ENCODE measurements at places on chromosomes 13 and 19.

DNA sequence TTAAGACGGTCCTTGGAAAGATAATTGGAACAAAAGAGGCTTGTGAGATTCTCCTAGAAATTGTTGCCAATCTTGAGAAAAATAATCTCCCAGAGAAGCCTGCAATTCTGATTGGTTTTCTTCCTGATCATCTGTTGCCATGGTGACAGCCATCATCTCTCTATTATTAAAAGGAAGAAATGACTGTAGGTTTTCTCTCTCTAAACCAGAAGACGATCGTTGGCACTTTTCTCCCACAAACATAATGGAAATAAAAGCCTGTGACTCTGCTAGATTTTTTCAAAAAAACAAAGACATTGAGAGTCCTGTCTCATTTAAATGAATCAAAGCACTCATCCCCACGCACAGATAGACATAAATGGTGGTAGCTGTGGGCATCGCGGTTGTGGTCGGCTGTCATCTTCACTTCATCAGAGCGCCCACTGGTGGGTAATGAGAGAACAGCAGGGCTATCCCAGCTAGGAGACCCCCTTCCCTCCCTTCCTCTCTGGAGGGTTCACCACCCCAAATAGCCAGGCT, 21.7 kb upstream of the CALM3 start:
- DNase-seq: no peak

GRCh38 chr19:46574533-46574932, 26.6 kb upstream of the CALM3 start:
- no peak for DNase-seq

DNA sequence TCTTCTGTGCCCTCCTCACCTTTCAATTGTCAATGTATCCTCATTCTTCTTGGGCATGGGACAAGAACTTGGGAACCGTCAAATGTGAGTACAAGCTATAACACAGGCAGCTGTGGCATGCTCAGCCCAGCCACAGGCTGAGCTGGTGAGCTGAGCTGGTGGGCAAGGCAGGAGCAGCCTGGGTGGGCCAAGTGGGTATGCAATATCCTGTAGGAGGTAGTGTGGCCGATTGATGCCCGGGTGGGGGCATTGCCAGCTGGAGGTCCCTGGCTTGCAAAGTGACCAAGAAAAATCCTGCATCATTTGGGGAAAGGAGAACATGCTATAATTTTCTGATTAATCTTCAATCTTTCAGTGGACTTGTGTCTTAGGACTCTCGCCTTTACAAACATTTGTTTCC, 507.2 kb upstream of the SLC10A2 start:
- DNase-seq: no peak

GRCh38 chr13:101218484-101218883, 197.8 kb downstream of the NALCN start:
- DNase-seq: no peak

GRCh38 chr19:4144666-4145249, 8.7 kb upstream of the CREB3L3 start:
- DNase-seq: no peak

DNA sequence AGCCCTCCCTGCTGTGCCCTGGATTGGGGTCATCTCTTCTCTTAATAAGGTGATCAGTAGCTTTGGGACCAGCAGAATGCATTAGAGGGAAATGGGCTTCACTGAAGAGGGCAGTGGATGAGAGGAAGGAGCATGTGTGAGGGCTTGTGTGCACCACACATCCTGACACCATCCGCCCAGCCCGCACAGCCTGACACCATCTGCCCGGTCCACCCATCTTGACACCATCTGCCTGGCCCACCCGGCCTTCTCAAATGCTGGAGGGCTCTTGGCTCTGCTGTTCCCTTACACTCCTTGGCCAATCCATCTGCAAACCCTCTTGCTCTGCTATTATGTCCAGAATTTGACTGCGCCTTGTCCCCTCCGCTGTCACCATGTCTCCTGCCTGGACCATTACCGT, 41.8 kb downstream of the BICRA start:
- DNase-seq: no peak

DNA sequence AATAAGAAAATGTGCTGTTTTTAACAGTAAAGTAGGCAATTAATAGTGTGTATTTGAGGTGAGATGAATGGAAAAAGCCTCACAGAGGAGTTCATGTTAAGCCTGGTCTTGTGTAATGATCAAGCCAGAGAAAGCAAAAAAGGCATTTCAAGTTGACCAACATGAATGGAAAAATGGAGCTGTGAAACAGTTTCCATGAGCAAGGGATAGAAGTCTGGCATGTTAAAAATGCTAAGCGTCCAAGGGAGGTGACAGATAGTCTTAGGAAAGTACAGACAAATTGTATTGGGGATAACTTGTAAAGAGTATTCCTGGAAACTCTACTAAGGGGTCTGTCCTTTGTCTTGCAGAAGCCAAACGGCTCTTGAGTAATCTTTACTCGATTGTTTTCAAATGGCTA, 506.8 kb upstream of the ATXN8OS start:
- DNase-seq: no peak

- DNase-seq: no peak
These were observed 698 bp downstream of the KANK2 start for GRCh38 chr19:11196406-11197287.

- DNase-seq: no peak
These were observed 17.3 kb downstream of the DHRS12 start for GRCh38 chr13:51786425-51787265.

DNA sequence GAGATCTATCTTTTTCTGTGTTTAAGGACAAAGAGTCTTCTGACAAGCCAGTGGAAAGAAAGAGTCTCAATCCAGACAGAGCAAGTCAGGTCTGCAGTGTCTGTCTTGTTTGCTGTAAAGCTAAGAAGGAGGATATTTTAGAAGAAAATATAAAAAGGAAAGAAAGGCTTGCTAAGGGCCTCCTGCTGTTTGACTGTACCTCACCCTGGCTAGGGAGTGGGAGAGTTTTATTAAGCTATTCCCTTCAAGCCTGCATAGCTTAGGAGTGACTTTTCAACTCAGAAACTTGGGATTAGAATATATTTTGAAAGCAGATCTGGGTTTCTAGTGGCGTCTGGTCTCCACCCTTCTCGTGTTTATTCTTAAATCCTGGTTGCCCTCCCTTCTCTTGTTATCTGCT, 460.0 kb downstream of the COG6 start:
- DNase-seq: no peak

DNA sequence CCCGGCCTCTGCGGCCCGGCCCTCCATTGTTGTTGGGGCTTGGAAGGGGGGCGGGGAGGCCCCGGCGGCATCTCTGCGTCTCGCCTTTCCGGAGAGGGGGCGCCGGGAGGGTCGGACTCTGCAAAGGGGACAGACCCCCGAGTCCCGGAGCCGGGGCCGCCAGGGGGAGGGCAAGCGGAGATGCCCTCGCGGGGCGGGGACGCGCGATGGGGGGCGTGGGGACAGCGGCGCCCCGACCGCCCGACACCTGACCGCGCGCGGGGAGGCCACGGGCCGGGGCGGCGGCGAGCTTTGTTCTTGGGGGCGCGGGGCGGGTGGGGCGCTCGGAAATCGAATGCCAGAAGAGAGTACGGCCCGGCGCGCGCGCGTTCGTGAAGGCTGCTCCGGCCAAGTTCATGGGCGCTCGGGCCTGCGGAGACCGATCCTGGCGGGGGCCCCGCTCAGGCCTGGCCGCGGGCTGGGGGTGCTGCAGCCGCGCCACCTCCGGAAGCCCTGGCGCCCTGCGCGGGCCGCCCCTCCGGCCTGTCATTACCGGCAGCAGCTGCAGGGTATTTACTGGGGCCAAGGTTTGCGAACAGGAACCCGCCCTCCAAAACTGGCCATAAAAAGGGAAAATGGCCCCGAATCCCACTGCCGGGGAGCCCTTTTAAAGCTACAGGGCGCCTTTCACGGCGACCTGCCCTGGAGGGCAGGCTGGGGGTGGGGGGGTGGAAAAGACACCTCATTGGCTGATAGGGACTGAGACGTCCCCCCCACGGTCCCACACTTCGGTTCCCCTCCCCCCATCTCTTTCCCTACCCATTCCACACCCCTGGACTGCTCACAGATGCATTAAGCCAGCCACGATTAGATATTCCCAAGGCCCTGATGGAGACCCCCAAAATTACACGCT, 11.1 kb upstream of the NANOS3 start:
- no peak for DNase-seq

DNA sequence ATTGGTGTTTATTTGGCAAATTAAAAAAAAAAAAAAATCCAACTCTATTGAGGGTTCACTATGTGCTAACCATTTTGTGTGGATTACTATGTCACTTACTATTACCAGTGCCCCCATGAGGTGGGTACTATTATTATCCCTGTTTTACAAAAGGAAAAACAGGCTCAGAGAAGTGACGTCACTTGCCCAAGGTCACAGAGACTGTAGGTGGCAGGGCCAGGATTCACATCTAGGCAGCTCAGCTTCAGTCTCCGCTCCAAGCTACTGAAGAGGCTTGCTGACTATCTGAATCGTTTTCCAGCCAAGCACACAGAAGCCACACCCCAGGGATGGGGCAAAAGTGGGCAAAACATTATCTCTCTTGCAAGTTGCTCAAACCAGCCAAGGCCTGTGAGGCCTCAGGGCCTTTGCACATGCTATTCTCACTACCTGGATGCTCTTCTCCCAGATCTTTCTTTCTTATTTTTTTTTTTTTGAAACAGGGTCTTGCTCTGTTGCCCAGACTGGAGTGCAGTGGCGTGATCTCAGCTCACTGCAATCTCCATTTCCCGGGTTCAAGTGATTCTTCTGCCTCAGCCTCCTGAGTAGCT, 4.8 kb upstream of the ANGPTL8 start:
- DNase-seq: peak; percentile 75

DNA sequence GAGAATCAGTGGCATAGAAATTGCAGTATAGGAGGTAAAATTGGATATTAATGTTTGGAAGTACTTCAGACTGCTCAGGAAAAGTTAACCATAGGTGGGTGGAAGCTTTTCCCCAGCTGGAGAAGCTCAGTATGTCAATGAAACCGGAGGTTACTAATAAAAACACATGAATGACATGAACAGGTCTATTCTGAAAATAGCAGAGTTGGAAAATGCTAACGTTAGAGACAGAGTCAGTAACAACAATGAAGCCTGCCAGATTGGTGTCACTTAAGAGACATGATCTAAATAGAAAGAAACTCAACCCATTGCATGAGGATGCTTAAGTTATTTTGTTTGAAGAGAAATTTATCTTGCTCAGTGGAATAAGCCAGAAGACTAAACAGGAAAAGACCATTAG, 364.5 kb downstream of the DNAJC15 start:
- no peak for DNase-seq

GRCh38 chr19:49196527-49197240, 39.1 kb downstream of the TRPM4 start:
- DNase-seq: no peak

- DNase-seq: no peak
These were observed 21.0 kb downstream of the SMIM24 start for GRCh38 chr19:3459089-3459881.

GRCh38 chr13:110447058-110447511, 114.4 kb downstream of the RAB20 start:
- peak; percentile 20 for DNase-seq

GRCh38 chr19:11208561-11209471, 11.5 kb upstream of the KANK2 start:
- DNase-seq: no peak

GRCh38 chr19:13610039-13610691, 103.9 kb upstream of the CACNA1A start:
- no peak for DNase-seq

- no peak for DNase-seq
These were observed 3.5 kb upstream of the OBI1 start for GRCh38 chr13:78662467-78662866.

Measured in HepG2 (cell line).